ENCODE measurements at places on chromosomes 13 and 19.

- no peak for DNase-seq
These were observed 25.7 kb upstream of the SLC7A1 start for GRCh38 chr13:29621051-29621800.

GRCh38 chr13:74575729-74576125, 441.5 kb upstream of the KLF12 start:
- peak; percentile 50 for DNase-seq

DNA sequence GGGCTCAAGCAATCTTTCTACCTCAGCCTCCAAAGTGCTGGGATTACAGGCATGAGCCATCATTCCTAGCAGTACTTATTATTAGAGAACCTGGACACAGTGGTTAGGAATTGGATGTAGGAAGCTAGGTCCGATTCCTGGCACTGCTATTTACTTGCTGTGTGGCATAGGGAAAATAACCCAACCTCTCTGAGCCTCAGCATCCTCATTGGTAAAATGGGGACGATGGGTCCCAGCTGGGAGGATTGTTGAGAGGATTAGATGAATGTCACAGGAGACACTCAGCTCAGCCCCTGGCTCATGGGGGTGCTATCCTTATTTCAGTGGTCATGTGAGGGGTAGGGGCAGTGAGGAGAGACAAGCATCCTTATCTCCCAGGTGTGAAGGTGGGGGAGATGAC, 6.8 kb upstream of the PEPD start:
- DNase-seq: no peak

DNA sequence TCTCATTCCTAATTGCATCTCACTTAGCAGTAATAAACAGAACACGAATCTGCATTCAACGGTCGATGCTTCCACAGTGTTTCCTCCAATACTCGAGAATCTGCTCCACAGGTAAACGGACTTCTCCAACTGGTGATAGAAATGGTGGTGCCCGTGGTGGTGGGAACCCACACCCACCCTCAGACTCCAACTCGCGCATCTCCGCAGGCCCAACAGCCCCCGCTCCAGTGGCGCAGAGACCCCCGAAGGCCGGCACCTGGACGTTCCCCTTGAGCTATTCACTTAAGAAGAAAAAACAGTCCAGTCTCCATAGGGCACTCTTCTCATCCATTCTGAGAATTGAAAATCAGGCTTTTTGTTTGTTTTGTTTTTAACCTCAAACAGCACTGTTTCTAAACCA, 13.8 kb upstream of the RASA3 start:
- peak; percentile 61 for DNase-seq

DNA sequence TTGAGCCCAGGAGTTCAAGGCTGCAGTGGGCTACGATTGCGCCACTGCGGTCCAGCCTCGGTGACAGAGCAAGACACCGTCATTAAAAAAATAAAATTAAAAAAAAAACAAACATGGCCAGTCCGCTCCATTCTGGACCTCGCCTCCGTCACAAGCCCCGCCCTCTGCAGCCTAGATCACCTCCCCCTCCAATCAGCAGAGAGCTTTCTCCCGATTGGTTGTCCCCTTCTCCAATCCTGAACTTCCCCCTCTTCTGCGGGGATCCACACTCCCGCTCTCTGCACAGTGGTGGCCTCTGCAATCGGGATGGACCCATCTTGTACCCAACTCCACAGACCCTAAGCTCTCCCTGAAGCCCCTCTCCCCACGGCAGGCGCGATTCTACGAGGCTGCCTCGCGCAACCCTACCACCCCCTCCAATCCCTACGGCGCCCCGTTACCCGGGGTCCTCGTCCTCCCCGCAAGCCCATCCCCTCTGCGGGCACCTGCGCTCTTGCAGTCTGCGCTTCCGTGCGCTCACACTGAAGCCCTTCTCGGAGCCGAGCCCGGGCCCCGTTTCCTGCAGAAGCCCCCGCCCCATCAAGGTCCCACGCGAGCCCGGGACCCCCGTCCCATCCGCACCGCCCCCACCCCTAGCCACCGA, 540 bp downstream of the TMEM160 start:
- DNase-seq: peak; percentile 75

GRCh38 chr19:3818918-3819317, 32.7 kb upstream of the MATK start:
- DNase-seq: no peak

- no peak for DNase-seq
These were observed 21.5 kb downstream of the DIS3 start for GRCh38 chr13:72760189-72760588.

DNA sequence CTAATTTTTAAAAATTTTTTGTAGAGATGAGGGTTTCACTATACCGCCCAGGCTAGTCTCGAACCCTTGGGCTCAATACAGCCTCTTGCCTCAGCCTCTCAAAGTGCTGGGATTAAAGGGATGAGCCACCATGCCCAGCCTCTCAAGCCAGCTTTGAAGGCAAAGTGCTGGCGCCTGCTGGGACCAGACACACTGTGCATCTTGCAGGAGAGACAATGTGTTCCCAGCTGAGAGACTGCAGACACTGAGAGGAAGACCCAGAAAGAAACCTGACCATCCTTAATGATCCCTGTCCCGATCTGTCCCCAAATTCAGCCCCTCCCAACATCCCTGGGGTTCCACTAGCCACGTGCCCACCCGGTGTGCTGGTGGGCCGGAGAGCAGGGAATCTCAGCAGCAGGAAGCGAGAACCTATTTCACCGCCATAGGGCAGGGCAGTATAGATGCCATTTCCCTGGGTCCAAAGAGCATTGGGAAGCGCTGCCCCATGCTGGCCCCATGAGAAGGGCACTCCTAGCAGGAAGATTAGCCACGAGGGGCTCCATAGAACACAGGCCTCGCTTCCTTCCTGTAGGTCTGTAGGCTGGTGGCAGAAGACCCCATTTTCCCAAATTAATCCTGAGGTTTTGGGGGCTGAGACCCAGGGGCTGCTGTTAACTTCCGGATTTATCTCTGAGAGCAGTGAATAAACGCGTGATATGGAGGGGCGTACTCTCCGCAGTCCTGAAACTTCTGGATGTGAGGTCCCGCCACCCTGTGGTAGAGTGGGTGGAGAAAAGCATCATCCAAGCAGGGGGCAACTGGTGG, 968 bp downstream of the RAVER1 start:
- DNase-seq: no peak

DNA sequence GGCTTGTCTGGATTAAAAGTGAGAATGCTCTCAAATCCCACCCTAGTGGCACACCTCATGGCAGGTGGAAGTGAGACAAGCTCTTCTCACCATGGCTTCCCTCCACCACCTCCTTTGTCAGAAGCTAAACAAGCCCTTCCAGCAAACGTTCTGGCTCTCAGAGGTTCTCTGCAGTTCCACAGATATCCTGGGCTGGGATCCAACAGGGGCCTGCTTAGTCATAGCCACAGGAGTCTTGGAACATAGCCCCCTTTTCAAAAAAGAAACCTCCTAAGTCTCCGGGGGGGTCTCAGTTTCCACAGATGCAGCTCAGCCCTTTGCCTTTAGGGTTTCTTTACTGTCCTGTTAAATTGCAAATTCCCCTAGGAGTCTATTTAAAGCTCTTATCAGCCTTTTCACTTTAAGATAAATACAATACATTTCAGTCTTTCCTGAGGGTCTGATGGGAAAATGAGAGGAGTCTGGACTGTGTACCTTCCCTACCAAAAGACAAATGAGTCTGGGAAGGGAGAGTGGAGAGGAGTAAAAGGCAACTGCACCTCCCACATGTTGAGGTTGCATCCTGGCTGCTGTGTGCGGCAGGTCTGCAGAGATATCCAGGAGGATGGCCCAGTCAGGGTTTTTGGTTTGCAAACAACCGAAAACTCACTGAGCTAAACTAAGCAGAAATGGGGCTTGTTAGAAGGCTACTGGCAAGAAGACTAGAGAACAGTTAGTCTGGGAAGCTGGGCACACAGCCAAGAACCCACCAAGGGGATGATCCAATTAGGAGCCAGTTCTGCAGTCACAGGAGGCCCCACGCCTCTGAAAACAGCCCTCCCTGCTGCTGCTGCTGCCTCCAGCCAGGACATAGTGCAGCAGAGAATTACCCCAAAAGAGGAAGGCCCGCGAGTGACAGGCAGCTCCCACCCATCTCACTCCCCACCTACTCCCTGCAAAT, 41.4 kb upstream of the SERP2 start:
- peak; percentile 70 for DNase-seq

DNA sequence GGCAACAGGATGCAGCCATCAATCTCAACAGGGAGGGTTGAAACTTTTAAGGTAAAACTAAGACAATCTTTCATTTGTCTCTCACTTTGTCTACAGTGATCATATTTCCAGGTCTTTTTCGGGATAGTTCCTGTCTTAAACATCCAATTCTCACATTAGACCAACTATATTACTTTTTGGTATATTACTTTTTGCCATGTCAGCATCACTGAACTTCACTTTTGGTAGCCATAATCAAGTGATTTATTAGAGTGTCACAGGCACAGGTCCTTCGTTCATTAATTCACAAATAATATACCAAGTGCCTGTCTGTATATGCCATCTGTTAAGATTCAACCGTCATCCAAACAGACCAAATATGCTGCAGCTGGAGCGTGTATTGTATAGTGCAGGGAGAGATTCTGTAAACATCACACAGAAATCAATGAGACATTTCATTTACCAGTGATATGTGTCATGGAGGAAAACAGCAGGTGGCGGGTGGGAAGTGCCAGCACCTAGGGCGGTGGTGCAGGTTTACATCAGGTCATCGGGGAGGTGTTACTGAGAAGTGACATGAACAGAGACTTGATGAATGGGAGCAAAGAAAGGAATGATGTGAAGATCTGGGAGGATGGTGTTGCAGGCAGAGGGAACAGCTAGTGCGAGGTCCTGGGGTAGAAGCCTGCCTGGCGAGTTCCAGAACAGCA, 24.9 kb downstream of the ARHGEF7 start:
- DNase-seq: no peak

- DNase-seq: no peak
These were observed 40.5 kb downstream of the RAP2A start for GRCh38 chr13:97474349-97474980.

GRCh38 chr19:48698046-48698445, 2.3 kb downstream of the FUT2 start:
- no peak for DNase-seq

GRCh38 chr13:66462187-66462586, 767.9 kb downstream of the PCDH9 start:
- no peak for DNase-seq

DNA sequence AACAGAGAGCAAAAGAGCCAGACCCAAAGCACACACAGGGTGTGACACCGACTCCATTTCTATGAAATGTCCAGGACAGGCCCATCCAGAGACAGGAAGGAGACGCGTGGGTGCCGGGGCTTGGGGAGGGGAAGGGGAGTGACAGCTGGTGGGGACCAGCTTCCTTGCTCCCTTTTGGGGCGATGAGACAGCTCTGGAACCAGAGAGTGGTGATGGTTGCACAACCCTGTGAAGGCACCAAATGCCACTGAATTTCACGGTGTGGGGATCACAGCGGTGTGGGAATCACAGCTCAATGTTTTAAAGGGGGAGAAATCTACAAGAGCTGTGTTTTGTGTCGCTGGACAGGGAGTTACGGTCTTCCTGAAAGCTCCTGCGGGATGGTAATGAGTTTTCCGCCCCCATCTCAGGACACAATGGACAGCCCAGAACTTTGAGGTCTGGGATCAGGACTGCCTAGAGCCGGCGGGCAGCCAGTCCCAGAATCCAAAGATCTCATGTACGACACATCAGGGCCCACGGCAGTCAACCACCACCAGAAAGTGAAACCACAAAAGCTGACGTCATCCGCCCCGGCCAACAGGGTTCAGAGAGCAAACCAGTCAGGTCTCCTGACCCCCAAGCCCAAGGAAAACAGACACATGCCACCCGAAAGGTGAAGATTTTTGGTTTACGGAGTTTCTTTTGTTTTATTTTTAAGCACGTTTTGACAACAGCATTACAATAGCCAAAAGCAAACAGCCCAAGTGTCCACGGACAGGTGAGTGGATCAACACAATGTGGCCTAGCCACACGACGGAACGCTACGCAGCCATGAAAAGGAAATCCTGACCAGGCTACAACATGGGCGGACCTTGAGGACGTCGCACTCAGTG, 7.3 kb downstream of the SGTA start:
- DNase-seq: no peak

DNA sequence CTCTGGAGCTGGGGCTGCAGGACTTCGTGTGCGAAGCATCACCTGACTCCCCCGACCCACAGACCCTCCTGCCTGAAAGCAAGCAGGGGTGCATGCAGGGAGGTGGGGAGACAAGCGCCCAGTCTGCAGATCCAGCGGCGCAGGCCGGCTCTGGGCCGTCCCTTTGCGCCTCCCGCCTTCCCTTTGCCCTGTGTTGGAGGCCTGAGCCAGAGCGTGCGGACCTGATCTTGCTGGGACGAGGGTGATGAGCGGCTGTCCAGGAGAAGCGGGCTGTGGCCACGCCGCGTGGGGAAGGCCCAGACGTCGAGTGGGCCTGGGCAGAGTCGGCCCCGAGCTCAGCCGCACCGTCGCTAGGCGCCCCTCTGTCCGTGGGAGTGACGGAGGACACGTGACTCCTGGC, 5.3 kb upstream of the GRTP1 start:
- no peak for DNase-seq

- no peak for DNase-seq
These were observed 6.8 kb downstream of the HSPH1 start for GRCh38 chr13:31154939-31155338.

DNA sequence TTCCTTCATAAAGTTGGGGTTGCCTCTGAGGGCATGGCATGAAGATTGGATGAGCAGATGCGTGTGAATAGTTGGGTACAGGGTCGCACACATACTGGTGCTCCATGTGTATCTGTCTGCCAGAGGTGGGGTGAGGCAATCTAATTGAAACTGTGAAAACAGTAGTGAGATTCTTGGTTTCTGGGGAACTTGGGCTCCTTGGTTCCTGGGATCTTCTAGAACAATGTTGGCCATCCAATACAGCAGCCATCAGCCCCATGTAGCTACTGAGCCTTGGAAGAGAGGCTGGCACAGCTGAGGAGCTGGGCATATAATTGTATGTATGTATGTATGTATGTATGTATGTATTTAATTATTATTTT, 616 bp downstream of the FCHO1 start:
- DNase-seq: no peak

- no peak for DNase-seq
These were observed 16.4 kb downstream of the PHLDB3 start for GRCh38 chr19:43488179-43488578.

GRCh38 chr13:45521297-45521696, 56.6 kb downstream of the COG3 start:
- DNase-seq: no peak

- DNase-seq: no peak
These were observed 26.7 kb upstream of the LRP3 start for GRCh38 chr19:33167438-33167837.

GRCh38 chr13:23995283-23996073, 98.2 kb upstream of the C1QTNF9B start:
- no peak for DNase-seq

- peak; percentile 61 for DNase-seq
These were observed 170.8 kb downstream of the KDM4B start for GRCh38 chr19:5139583-5140325.

DNA sequence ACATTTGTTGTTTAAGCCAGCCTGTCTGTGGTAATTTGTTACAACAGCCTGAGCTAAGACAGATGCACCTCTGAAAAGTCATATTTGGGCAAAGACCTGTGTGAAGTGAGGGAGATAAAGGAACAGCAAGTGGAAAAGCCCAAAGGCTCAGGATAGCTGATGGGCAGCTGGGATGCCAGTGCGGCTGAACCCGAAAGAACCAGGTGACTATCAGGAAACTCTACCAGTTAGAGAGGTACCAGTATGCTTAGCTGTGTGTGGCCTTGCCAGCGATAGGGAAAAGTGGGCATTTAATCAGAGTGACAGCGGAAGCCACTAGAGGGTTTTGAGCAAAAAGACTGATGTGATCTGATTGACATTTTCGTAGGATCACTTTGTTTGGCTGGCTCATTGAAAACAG, 764.8 kb upstream of the GPC6 start:
- DNase-seq: no peak
